Effector memory CD8-positive, alpha-beta T cell (primary cell): ENCODE measurements at places on chromosomes 6 and 20.

DNA sequence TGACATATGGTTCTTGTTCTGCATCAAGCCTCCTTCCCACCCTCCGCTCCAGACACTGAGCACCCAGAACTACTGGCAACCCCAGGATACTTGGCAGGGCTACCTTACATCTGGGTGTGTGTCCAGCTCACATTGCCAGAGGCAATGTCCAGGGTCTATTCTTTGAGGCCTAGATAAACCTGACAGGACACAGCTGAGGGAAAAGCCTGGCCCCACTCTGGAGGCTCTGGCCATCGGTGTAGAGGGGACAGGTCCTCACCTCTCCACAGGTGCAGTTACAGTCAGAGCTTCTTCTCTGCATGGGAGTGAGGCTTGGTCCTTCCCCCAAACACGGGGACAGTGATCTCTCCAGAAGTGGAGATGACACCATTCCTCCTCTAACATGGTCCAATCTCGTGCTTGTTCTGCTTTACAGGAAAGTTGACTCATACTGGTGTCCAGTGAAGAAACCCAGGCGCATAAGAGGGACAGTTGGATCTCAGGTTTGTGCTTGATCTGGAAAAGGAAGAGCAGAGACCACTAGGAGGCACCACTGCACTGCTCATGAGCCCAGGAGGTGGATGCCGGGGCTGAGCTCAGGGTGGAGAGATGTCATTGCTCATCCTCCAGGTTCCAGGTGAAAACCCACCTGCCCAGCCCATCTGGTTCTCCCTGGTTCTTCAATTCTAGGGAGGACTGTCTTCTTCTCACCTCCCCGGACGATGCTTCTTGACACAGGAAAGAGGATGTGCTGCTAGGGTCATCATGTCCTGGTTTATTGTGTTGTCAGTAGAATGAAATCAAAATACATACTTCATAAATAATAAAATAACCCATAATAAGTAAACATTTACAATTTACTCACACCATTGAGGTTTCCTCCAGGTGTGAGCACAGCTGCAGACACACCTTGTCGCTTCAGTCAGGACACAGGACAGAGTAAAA is 14.7 kb downstream of the HLA-F start:
- no peak overlapping the region for H3K4me3 ChIP-seq
- peaks cover 2% of the 10 kb centered on the region for H3K36me3 ChIP-seq
- peaks cover 12% of the 10 kb centered on the region for H3K4me1 ChIP-seq
- no peaks in the 10 kb centered on the region for H3K27me3 ChIP-seq

- no peak overlapping the region for H3K27ac ChIP-seq
- no peak for DNase-seq
These were observed 75.4 kb downstream of the ELOVL5 start for GRCh38 chr6:53273370-53273769.

GRCh38 chr20:59118855-59119254 is 44.8 kb upstream of the ZNF831 start:
- no peaks in the 10 kb centered on the region for H3K27me3 ChIP-seq
- H3K4me1 ChIP-seq, result peaks cover 60% of the 10 kb centered on the region
- DNase-seq, result no peak
- no peak overlapping the region for H3K27ac ChIP-seq

DNA sequence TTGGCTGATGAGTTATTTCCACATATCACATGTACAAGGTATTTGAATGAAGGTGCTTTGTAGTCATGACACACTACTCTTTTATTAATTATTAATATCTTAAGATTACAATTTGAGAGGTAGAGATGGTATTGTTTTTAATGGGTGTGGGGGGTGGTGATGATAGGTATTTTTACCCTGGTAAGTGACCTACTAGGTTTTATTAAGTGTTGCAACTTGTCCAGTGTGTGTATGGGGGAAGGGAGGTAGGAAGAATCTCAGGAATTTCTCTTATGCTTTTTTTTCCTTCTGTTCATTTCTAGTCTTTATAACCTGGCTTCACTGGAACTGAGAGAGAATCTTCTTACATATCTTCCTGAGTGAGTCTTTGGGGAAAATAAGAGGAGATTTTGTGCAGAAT is 101.4 kb downstream of the LRRC1 start:
- H3K27me3 ChIP-seq, result no peaks in the 10 kb centered on the region
- no peak for DNase-seq
- H3K4me3 ChIP-seq, result no peak overlapping the region
- H3K27ac ChIP-seq, result no peak overlapping the region
- H3K36me3 ChIP-seq, result no peaks in the 10 kb centered on the region
- peaks cover 8% of the 10 kb centered on the region for H3K4me1 ChIP-seq

DNA sequence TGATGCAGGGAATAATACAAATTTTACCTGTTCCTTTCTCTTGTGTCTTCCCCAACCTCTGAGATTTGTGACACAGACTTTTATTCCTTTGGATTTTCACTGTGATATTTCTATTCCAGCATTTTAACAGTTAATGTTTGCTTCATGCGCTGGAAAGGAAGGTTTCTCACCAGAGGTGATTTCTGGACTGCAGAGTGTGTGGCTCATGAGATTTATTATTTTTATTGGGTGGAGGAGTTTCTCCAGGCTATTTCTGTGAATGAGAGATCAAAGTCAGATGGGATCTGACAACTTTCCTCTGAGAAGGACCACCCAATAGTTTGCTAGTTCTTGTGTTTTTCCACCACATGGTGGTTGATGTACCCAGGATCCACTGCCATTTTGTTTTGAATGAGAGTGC is 377.5 kb downstream of the CDKAL1 start:
- no peak overlapping the region for H3K4me3 ChIP-seq
- H3K36me3 ChIP-seq, result no peaks in the 10 kb centered on the region
- DNase-seq, result no peak
- H3K27me3 ChIP-seq, result no peaks in the 10 kb centered on the region
- H3K4me1 ChIP-seq, result no peaks in the 10 kb centered on the region
- no peak overlapping the region for H3K27ac ChIP-seq

- peaks cover 2% of the 10 kb centered on the region for H3K36me3 ChIP-seq
- H3K27ac ChIP-seq, result no peak overlapping the region
- H3K27me3 ChIP-seq, result no peaks in the 10 kb centered on the region
- peaks cover 38% of the 10 kb centered on the region for H3K4me1 ChIP-seq
- DNase-seq, result no peak
- no peak overlapping the region for H3K4me3 ChIP-seq
These were observed 34.5 kb upstream of the DUSP22 start for GRCh38 chr6:257774-258173.

- H3K27ac ChIP-seq, result no peak overlapping the region
- H3K27me3 ChIP-seq, result peaks cover 36% of the 10 kb centered on the region
- H3K4me3 ChIP-seq, result no peak overlapping the region
- H3K4me1 ChIP-seq, result no peaks in the 10 kb centered on the region
- H3K36me3 ChIP-seq, result no peaks in the 10 kb centered on the region
These were observed 56.3 kb upstream of the AFDN start for GRCh38 chr6:167770291-167770955.

- no peaks in the 10 kb centered on the region for H3K27me3 ChIP-seq
- H3K36me3 ChIP-seq, result no peaks in the 10 kb centered on the region
- H3K4me1 ChIP-seq, result no peaks in the 10 kb centered on the region
- DNase-seq, result no peak
These were observed 143.2 kb downstream of the PTCHD4 start for GRCh38 chr6:47967843-47968242.

DNA sequence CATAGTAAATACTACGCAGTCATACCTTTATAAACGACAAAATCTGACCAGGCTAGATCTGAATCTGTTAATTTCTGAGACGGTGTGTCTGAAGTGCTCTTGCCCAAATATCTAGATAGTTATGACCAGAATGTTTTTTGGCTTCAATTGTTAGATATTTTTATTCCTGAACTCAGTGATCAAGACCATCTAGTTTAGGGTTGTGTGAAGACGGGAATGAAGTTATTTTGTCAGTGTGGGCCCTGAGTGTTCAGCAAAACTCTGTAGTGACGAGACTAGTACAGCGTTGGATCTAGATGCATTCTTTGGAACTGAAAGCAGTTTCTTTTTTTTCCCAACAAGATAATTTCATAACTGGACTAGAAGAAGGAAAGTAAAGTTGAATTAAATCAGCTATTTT is 3.1 kb downstream of the STXBP5 start:
- H3K4me1 ChIP-seq, result peaks cover 23% of the 10 kb centered on the region
- H3K36me3 ChIP-seq, result peaks cover 25% of the 10 kb centered on the region
- H3K27me3 ChIP-seq, result no peaks in the 10 kb centered on the region
- no peak overlapping the region for H3K4me3 ChIP-seq

GRCh38 chr6:154474648-154475428 is 35.6 kb downstream of the CNKSR3 start:
- H3K27me3 ChIP-seq, result peaks cover 15% of the 10 kb centered on the region
- no peak for DNase-seq
- no peaks in the 10 kb centered on the region for H3K4me1 ChIP-seq
- no peak overlapping the region for H3K4me3 ChIP-seq
- H3K27ac ChIP-seq, result no peak overlapping the region
